Foreskin keratinocyte (primary cell): ENCODE measurements at places on chromosomes 2 and 18.

- no peak for DNase-seq
These were observed 301.1 kb downstream of the ERBB4 start for GRCh38 chr2:212237350-212238095.

DNA sequence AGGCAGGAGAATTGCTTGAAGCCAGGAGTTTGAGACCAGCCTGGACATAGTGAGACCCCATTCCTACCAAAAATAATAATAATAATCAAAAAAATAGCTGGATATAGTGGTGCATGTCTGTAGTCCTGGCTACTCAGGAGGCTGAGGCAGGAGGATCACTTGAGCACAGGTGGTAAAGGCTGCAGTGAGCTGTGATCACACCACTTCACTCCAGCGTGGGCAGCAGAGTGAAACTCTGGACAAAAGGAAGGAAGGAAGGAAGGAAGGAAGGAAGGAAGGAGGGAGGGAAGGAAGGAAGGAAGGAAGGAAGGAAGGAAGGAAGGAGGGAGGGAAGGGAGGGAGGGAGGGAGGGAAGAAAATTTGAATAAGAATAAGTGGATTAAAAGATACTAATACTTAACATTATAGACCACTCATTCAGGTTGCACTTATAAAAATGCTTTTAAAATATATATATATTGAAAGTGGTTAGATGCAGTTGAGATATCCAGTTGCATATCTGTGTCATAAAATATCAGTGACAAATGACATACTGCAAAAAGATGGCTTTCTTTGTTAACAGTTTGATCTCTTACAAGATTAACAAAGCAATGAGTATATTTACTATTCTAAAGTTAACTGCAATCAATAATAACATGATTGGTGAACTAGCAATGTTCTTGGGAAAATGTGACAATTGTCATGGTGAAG lies 702.4 kb downstream of the CPS1 start:
- DNase-seq: no peak

DNA sequence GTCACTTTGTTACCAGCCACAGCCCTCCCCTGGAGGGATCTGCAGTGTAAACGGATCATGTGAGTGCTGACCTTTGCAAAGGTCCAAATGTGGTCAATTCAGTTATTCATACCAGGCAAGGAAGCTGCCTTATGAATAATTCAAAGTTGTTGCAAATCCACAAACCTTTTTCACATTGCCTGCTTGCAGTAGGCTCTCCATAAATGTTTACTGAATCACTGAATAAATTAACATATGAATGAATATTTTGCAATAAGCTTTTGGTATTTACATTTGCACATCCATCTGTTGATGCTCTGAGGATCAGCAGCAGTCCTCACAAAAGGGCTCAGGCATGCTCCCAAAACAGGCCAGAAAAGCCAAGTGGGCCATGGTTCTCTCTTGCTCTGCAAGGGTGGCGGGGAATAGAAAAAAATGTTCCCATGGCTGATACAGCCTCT lies 156.8 kb downstream of the VAPA start:
- DNase-seq: no peak

DNA sequence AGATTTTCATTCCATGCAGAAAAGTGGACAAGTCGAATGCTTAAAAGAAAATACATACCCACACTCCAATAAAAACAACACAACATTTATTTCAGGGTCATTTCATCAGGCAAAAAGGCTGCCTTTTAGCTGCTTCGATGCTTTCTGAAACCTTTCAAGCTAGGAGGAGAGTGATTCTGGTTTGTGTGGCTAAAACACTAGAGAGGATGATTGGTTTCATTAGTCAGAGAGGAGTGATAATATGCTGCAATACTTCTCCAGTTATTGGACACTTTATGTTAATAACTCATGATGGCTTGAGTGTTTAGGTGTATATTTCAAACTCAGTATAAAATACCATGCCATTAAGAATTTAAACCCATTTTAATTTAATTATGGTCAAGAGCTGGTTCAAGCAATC lies 614.0 kb downstream of the SLC4A3 start:
- DNase-seq: no peak

- peak; percentile 44 for DNase-seq
These were observed 568.2 kb downstream of the THSD7B start for GRCh38 chr2:137333386-137334165.

GRCh38 chr18:46718501-46719341 lies 38.1 kb downstream of the ST8SIA5 start:
- no peak for DNase-seq

DNA sequence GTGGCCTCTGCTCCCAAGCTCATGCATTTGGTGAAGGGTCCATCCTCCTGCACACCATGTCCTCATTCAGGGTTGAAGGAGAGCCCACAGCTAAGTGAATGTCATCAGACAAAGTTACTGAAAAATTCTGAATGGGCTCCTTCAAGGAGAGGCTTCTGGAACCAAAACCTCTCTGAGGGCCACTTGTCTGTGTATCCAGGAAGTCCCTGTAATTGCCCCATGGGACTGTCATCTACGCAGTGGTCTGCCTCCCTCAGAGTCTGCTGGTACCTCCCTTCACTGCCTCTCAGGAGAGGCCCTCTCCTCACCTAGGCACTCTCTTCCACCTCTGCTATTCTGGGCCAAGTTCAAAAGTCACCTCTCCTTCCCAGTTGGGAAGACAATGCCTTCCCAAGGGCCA lies 68.0 kb downstream of the SLC4A5 start:
- no peak for DNase-seq

- DNase-seq: peak; percentile 33
These were observed 1783.9 kb downstream of the SUCLG1 start for GRCh38 chr2:82675186-82675585.

DNA sequence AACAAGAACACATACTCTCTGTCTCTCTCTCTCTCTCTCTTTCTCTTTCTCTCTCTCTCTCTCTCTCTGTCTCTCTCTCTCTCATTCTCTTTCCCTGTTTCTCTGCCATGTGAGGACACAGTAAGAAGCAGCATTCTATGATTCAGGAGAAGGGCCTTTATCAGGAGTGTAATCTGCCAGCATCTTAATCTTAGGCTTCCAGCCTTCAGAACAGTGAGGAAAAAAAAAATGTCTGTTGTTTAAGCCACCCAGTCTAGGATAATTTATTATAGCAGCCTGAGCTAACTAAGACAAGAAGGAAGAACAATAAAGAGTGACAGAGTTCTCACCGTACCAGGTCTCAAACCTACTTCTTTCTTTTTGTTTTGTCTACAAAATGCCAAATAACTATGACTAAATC lies 399.4 kb downstream of the SOCS6 start:
- DNase-seq: no peak

GRCh38 chr2:132652474-132652873 lies 17.5 kb downstream of the LYPD1 start:
- no peak for DNase-seq

DNA sequence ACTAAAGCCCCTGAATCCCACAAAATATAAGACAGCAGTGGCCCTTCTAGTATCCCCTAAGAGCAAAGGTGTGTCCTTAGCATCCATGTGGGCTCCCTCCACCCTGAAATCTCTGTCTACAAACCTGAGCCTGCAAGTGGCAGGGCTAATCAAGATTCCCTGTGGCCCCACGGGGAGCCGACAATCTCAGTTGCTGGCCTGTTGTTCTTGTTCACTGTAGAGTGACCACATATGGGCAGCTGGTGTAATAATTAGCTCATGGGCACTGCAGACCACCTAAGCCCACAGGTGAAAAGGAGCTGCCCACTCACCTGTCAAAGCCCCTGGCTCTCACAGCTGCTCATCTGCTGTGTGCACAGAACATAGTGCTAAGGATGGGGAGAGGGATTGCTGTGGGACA lies 102.3 kb downstream of the MRO start:
- DNase-seq: no peak

DNA sequence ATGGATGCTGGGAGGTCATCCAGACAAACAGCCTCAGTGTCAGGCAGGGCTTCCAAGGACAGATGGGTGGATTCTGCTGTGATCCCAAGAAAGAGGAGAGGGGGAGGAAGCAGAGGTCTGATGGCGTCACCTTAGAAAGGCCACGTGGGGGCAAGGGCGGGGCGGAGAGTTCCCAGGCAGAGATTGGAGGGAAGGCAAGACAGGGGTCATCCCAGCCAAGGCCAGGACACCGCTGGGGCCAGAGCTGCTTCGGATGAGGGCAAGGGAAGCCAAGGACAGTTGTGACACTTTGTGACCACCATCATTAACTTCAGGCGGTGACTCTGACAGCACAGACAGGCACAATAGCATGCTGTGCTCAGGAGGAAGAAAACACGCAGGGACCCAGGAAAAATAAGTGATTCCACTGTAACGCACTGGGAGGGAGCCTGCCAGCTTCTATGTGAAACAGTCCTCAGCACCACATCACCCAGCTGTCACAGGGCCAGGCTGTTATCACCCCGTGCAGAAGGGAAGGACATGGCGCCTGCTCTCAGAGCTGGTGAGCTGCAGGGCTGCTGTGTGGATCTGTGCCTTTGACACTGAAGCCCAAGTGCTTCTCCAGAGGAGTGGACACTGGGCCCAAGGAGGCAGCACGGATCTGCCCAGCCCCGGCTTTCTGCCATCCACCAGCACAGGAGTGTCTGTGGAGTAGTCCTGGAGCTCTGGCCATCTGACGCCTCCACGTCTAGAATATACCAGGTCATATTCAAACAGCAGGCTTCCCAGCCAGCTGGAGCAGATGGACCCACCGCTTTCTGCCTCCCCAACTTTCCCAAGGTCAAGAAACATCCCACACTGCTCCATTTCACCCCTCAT lies 204.1 kb downstream of the NDUFA10 start:
- DNase-seq: no peak

- no peak for DNase-seq
These were observed 957.1 kb upstream of the CHAC2 start for GRCh38 chr2:52810460-52810859.

DNA sequence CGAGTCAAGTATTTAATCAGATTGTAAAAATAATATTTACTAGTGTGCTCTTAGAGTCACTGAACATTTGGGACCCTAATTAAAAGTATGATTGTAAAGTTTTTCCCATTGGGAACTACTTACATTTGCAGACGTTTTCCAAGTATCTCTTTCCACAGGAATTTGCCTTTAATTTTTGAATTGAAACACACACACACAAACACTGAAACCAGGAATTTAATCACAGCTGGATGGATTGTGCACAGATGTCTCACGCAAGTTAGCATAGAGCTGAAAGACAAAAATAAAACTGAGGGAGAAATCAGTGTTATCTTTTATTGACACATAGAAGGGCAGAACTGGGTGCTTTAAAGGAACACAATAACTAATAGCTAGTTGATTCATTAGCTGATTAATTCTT lies 230.7 kb downstream of the RND3 start:
- DNase-seq: no peak

DNA sequence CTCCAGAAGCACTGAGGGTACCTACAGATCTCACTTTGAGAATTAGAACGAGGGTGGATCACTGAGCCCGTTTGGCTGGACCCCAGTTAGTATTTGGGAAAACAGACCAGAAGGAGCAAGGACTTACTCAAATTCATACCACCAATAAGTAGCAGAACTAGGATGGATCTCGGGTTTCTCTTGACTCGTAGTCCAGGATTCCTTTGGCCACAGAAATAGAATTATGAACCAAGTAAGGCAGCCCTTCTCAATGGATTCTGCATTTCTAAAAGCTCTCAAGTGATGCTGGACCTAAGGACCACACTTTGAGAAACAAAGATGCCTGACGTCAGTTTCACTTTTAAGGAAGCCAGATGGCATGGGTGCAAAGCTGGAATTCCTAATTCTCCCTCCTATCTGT lies 153.0 kb downstream of the KLHL29 start:
- no peak for DNase-seq

- no peak for DNase-seq
These were observed 7.7 kb downstream of the MAPRE3 start for GRCh38 chr2:26978061-26978596.

GRCh38 chr18:33673689-33674088 lies 95.7 kb downstream of the ASXL3 start:
- no peak for DNase-seq

DNA sequence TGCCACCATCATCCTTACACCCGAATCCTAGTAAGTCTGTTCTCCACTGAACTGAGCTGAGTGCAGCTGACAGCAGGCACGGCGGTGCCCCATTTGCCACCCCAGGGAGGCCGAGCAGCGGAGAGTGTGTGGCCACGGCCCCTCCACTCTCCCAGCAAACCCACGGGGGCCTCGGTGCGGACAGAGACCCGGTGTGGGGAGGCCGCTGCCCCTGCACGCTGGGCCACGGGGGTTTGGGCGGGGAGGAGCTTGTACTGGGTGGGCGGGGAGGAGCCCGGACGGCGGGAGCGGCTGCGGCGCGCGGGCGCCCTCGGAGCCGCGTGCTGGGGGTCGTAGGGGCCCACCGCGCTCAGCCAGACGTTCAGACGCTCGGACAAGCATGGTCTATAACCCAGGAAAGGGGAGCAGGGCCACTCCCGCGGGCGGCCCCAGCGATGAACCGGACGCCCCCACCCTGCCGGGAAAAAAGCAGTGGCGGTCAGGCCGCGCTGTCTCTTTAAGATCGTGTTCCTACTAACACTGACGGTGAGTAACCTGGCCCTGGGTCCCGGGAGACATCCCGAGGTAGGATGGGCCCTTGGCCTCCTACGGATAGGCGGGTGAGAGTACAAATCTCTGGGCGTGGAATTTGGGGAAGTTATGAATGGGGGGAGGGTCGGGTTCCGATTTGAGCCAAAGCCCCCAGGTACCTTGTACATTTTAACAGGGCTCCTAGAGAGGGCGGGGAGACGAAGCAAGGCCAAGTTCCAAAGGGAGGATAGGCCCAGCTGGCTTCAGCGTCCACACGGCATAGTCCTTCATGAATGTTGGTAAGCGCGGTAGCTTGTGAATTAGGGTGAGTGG lies at the start of gene ITPRIPL1:
ITPRIPL1 (plus strand) TSS at position 277 of the 843 bp plus-strand sequence; CDS start at position 800, 523 bp downstream.
- no peak for DNase-seq

GRCh38 chr2:207929923-207930322 lies 95.4 kb downstream of the PLEKHM3 start:
- no peak for DNase-seq
